Fibroblast of mammary gland (primary cell): ENCODE measurements at places on chromosomes 2 and 18.
A peak's percentile ranks its signal among the peaks of the same experiment; 100 is the strongest.

DNA sequence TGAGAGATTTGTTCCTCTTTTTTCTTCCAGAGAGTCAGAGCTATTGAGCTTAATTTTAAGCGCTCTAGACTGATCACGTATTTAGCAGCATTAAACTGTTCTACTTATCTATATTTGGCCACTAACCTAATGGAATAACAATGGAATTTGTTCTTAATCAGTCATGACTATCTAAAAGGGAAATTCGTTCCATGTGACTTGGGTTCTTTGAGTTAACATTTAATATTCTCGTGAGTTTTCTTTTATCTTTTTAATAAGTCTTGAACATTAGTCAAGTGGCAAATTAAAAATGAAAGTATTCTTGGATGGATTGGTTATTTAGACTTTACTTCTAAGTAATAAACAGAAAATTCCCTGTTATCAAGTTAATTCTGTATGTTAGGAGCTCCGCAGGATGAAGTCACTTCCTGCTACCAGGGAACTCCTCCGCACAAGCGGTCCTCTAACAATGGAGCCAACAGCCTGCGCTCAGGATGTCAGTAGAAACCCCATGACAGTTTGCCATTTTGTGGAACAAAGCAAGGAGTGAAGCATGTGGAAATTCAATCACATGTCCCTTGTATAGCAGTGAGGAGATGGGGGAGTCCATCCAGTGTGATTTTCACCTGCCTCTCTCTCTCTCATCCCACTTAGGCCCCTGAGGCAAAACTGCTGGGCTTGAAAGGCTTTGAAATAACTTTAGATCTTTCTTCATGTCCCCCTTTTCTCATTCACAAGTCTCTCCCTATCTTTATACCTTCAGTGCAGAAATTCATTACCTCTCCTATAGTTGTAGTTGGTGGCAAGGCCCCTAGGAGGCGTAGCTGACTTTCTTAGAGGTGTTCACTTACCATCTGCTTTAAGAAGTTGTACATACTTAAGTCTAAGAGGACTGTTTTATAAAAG is 138.1 kb downstream of the WDR7 start:
- peak; percentile 35 for DNase-seq

- DNase-seq = no peak
Observed at GRCh38 chr2:169415233-169415748, 53.0 kb upstream of the LRP2 start.

DNA sequence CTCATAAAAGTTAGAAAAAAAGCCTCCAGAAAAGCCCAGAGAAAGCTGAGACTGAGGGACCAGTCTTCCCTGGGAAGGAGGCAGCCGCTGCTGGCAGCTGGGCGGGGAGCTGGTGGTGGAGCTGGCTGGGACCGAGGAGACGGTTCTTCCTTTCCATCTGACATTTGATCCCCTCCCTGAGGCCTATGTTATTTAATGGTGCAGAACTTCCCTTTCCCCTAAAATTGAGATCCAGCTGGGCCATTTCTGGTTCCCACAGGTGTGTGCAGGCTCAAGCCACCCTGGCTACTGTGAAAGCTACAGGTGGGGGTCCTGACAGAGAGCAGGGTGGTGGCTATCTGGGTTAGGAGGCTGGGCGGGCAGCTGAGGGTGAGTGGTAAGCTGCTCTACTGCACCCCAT is 81.5 kb upstream of the FZD7 start:
- no peak for DNase-seq

GRCh38 chr18:48937869-48938750 is 12.7 kb downstream of the SMAD7 start:
- DNase-seq = no peak

GRCh38 chr2:16932826-16933225 is 267.2 kb upstream of the CYRIA start:
- DNase-seq = no peak

GRCh38 chr2:57182916-57183315 is 863.7 kb upstream of the VRK2 start:
- peak; percentile 20 for DNase-seq
